ENCODE measurements at places on chromosomes 3 and 15.

- no peak for DNase-seq
These were observed 32.7 kb downstream of the UBXN7 start for GRCh38 chr3:196399485-196399945.

GRCh38 chr3:43213631-43214030, 72.7 kb upstream of the SNRK start:
- DNase-seq: no peak

GRCh38 chr15:37105889-37106288, 5.5 kb upstream of the MEIS2 start:
- no peak for DNase-seq

DNA sequence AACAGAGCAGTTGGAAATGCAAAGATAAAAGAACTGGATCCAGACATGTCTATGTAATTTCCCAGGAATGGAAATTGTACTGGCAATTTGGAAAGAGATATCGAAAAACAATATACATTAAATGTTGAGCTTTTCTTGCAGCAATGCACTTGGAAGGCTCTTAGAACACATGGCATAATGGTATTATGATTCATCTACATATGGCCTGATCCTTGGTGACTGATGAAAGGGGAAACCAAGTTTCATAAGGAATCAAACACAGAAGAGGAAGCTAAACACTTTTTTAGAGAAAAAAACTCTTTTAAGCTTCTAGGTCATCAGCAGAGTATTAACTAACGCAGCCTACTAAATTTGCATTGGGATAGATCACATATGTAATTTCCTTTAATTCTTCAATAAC, 12.4 kb upstream of the GREM1 start:
- DNase-seq: no peak

DNA sequence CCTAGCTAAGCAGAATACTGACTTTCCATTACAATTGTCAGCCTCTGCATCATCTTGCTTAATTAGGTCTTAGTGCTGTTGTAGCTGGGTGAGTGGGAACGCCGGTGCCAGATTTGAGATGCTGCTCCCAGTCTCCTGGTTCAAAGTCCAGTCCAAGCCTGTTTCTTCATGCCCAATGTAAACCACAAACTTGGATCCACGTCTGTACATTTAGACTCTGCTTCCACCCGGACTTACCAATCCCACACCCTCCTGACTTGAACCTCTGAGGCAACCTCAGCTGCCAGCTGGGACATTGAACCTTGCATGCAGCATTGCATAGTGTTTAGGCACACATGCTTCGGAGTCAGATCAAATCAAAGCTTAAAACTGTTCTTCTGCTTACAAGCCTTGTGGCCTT, 43.0 kb downstream of the BCL2L10 start:
- no peak for DNase-seq

GRCh38 chr15:88704791-88705768, 66.3 kb downstream of the ISG20 start:
- no peak for DNase-seq

- DNase-seq: no peak
These were observed 47.0 kb upstream of the RGMA start for GRCh38 chr15:93135997-93136397.

- DNase-seq: no peak
These were observed 122.9 kb upstream of the CTNNB1 start for GRCh38 chr3:41076399-41076798.

DNA sequence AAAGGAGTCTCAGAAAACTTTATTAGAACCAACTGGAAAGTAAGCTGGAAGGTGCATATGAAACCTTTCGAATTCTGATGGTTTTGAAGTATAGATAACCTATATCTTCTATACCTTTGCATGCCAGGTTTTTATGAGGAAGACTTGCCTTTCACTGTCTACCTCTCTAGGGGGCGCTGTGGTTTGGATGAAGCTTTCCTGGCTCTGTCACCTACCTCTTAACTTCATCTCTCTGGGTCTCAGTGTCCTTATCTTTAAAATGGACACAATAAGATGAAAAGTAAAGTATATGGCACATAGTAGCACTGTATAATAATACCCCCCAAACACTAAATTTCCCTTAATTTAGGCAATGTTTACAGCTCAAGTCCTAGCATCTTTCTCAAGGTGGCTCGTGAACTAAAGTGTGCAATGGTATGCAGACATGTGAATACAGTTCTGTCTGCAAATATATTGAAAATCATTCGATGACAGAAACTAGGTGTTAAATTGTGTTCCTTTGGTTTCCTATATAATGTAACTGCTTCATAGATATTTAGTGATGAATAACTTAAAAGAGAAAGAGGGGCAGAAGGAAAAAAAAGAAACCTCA, 314.3 kb downstream of the CHST2 start:
- DNase-seq: no peak

DNA sequence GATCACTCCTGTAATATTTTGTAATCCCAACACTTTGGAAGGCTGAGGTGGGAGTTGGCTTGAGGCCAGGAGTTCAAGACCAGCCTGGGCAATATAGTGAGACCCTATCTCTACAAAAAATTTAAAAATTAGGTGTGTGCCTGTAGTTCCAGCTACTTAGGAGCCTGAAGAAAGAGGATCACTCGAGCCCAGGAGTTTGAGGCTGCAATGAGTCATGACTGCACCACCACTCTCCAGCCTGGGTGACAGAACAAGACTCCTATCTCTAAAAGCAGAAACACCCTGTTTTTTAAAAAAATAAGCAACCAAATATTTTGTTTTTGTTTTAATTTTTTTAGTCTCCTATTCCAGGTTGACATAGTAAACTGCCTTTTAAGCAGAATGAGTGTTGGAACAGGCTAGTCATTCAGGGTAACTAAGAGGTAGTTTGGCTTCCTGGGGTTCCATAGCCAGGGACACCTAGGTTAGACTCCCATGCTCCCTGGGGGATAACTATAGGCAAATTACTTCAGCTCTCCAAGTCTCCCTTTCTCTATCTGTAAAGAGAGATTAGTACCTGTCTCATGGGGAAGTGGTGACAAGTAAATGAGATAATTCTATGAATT, 114.6 kb upstream of the C15orf61 start:
- no peak for DNase-seq

DNA sequence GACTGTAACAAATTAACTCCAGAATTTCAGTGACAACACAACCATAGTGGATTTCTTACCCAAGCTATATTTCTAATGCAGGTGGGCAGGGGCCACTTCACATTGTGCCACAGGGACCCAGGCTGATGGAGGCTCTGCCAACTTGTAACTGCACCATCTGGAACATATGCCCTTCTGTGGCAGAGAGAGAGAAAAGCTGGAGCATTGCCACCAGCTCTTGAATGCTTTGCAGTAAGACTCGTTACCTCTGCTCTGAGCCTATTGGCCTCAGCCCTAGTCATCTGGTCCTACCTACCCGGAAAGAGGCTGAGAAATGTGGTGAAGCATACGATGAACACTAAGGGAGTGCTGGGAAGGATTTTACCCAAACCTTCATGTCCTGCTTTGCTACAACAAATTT, 587.1 kb downstream of the ZNF385D start:
- no peak for DNase-seq
